Daoy (cell line): ENCODE measurements at places on chromosomes 11 and 22.

GRCh38 chr11:3674189-3674588 lies 3.0 kb upstream of the CHRNA10 start:
- DNase-seq: peak; percentile 67

- no peak for DNase-seq
Measured at GRCh38 chr22:50360578-50360977, 17.5 kb downstream of the PPP6R2 start.

- DNase-seq: no peak
Measured at GRCh38 chr22:29810216-29810615, 27.9 kb downstream of the ASCC2 start.

DNA sequence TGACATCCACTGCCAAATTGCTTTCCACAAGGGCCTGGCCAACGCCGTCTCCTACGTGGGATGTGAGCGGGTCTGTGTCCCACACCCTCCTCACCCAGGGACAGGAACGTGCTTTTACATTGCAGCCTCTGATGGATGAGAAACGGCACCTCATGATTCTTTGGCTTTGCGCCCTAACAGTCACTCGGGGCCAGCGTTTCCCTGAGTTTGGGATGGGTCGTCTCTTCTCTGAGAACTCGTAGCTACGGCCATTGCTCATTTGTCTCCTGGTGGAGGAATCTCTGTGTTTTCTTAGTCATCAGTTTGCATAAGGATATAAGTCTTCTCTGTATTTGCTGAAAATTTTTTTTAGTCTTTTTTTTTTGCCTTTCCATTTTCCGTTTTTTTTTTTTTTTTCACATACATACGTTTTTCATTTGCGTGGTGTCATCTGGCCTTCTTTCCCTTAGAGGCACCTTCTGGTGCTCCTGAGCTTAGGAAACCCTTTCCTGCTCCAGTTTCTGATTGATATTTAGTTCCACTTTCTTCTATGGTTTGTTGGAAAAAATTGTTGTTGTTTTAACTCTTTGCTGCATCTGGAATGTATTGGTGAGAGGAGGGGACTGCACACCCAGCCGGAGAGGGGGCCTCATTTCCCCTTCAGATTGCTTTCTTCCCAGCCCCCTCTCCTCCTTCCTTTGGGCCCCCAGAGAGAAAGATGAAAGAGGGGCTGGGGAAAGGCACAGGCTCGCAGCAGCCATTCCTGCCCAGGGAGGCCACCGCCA lies 12.0 kb downstream of the TNNT3 start:
- no peak for DNase-seq

GRCh38 chr11:69499918-69500284 lies 18.4 kb downstream of the LINC01488 start:
- DNase-seq: no peak

- peak; percentile 84 for DNase-seq
Measured at GRCh38 chr11:73335204-73335923, 27.3 kb downstream of the ARHGEF17 start.
